ENCODE measurements at places on chromosomes 5 and 9. TPM values are rescaled to one million over a fixed set of nuclear protein-coding genes. Genes with fewer than 3 reads are reported as not detected.

DNA sequence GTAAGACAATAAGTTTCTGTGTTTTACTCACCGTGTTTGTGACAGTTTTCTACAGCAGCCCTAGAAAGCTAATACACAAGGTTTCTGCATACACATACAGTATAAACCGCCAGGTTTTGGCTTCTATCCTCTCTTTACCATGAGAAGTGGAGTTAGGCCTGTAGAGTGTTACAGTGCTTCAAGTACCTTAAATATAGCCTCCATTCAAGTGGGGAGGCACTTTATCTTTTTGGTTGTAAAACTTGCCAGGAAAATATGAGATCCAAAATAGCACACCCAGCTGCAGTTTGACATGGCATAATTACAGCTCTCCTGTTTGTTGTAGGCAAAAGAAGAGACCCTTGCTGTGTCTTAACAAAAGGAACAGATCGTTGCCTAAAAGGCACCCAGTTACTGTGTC is 90.3 kb upstream of the PTPN3 start:
- peaks cover 7% of the 10 kb centered on the region for H3K27me3 ChIP-seq
- H3K4me3 ChIP-seq, result no peak overlapping the region
- H3K27ac ChIP-seq, result no peak overlapping the region
- H3K36me3 ChIP-seq, result no peaks in the 10 kb centered on the region

DNA sequence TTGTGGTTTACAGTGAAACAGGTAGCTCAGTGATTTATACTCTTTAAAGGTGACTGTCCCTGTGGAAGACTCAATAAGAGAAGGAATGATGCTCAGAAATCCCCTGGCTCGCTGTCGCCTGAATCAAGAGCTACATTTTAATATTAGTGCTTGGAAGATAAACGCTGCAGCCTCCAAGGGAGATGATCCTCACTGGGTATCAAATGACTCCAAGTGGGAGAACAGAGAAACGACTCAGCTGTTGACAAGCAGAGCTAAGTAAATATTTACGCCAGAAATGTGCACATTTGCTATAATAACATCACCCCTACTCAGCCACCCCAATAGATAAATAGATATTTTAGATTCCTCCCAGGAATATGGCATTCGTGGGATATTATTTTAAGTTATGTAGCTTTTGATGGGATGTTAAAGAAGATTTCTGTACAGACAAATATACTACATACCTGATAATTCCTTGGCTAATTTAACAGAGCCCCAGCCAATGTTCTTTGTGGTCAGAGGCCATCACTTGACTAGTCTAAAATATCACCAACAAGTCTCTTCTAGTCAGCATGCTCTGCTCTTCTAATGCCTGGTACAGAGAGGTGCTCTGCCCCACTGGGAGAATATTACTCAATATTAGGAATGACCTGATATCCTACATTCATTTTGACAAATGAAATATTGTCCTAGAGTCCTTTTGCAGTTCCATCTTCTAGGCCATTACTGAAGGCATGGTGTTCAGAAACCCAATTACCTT is 18.3 kb upstream of the CCDC192 start:
- no peak overlapping the region for H3K4me3 ChIP-seq
- H3K27me3 ChIP-seq, result no peaks in the 10 kb centered on the region
- H3K27ac ChIP-seq, result no peak overlapping the region
- no peaks in the 10 kb centered on the region for H3K4me1 ChIP-seq

DNA sequence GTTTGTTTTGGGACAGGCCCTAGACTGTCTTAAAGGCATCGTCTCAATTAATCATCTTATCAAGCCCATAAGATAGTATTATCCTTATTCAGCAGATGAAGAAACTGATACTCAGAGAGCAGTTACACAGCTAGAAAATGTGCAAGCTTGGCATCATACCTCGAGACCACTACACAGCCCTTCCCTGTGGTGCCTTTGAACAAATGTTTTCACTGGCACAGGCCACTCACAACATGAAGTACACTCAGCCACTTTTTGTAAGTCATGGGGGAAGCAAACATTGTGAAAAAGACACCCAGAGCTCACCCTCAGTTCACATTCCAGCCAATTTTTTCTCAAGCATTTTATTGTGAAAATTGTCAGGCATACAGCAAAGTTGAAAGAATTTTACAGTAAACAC is 122.5 kb downstream of the WDR41 start:
- peaks cover 14% of the 10 kb centered on the region for H3K27me3 ChIP-seq
- no peaks in the 10 kb centered on the region for H3K36me3 ChIP-seq
- no peaks in the 10 kb centered on the region for H3K4me1 ChIP-seq
- H3K27ac ChIP-seq, result no peak overlapping the region
- DNase-seq, result no peak

The SLC4A9 gene
- not detected for total RNA-seq

The ROPN1L gene
- total RNA-seq, result 0.52 TPM

All from HFFc6 (cell line).